NCI-H1417 treated with DMSO at 0.1 percent for 48 hours (cell line): ENCODE measurements at places on chromosomes 2 and 18.

GRCh38 chr18:36629138-36629530 lies 199.7 kb downstream of the TPGS2 start:
- DNase-seq = no peak

GRCh38 chr2:42047488-42048298 lies at the start of gene PKDCC:
Gene PKDCC, plus strand, starts transcription at chr2:42048021. Its CDS starts 179 bp downstream, at chr2:42048200.
- no peak for DNase-seq

- DNase-seq = no peak
These were observed 3.5 kb upstream of the ASXL2 start for GRCh38 chr2:25881764-25882163.

GRCh38 chr18:75214332-75214690 lies 3.7 kb downstream of the TSHZ1 start:
- DNase-seq = no peak

GRCh38 chr2:166727095-166727494 lies 161.2 kb upstream of the XIRP2 start:
- DNase-seq = no peak

DNA sequence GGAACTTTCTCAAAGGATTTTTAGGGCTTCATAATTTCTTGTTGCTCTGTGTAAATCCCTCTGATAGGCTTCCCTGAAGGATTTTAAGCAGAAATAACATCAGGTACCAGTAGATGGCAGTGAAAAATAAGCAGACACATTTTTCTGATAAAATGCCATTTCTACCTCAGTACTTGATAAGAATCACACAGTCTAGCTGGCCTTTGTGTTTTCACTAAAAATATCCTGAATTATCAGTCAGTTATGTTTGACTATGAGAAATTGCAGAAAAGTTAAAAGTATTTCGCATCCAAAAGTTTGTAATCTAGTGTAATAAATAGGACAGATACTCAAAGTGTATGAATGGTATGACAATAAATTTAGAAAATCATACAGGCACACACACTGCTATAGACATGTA lies 68.7 kb downstream of the DNAJC10 start:
- DNase-seq = no peak

DNA sequence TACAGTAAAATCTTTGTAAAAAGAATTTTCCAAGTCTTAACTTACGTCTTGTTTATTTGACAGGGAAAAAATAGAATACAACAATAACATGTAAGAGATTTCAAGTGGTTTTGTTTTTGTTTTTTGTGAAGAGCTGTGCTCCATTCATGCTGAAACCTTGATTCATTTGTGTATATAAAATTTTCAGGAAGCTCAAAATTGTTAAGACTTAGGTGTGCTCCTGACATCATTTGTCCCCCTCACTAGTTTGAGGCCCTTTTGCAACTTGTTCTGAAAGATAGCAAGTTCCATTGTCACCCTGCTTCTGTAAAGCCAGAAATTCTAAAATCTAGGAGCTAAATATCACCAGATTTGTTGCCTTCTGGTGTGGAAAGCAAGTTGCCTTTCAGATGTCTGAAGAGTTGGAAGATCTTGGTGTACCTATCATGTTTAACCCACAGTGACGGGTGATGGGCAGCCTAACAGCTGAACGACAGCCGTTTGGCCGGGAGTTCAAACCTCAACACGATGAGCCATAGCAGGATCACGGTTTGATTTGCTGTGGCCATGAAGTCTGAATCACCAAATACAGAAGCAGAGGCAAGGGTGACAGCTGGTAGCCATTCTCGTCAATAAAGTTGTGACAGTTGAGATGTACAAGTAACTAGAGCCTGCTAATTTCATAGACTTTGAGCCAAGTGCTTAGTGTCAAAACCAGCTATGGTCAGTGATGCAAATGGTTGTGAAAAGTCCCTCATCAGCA lies 205.5 kb upstream of the SP5 start:
- DNase-seq = no peak

DNA sequence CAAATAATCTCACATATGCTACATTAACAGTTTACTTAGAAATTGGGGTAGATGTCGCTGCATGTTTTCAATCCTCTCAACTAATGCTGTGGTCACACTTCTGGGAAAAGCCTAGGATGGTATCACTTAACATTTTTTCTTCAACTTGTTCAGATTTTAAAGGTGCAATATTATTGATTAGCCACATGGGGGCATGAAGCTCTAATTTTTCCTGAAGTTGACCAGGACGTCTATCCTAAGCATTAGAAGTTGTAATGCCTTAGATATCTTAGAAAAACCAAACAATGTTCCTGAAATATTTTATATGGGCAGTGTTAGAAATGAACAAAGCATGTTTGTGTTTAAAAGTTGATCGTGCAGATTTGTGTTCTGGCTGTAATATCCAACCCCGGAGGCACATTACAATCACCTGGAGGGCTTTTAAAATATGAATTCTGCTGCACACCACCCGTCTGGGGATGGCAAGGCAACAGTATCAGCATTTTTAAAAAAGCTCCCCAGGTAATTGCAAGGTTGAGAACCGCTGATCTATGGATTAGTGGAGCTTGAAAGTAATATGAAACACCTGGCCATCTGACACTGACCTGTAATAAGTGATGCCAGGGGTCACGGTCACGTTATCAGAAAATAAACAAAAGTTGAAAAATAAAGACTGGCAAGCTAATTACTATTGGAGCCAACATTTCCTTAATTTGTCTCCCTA lies 100.5 kb upstream of the LMAN1 start:
- peak; percentile 97 for DNase-seq

DNA sequence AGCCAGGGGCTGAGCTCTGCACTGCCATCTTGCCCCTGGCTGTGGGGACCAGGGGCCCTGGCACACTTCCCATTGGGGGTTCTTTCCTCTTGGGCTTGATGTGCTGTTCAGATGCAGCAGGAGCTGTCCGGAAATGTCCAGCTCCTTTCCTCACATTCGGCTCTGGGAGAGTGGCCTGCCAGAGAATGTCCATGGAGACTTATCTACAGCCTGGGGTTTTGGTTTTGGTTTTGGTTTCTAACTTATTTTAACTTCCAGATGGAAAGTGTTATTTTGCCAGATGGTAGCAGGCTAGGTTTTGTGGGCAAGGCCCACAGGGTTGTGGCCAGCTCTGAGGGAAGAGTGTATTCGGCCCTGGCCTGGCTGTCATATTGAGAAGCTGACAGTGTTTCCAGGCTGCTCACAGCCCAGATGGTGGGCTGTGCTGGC lies 177.3 kb downstream of the ANKRD30B start:
- DNase-seq = no peak

- no peak for DNase-seq
These were observed 65.6 kb upstream of the CAPN13 start for GRCh38 chr2:30872797-30873196.

DNA sequence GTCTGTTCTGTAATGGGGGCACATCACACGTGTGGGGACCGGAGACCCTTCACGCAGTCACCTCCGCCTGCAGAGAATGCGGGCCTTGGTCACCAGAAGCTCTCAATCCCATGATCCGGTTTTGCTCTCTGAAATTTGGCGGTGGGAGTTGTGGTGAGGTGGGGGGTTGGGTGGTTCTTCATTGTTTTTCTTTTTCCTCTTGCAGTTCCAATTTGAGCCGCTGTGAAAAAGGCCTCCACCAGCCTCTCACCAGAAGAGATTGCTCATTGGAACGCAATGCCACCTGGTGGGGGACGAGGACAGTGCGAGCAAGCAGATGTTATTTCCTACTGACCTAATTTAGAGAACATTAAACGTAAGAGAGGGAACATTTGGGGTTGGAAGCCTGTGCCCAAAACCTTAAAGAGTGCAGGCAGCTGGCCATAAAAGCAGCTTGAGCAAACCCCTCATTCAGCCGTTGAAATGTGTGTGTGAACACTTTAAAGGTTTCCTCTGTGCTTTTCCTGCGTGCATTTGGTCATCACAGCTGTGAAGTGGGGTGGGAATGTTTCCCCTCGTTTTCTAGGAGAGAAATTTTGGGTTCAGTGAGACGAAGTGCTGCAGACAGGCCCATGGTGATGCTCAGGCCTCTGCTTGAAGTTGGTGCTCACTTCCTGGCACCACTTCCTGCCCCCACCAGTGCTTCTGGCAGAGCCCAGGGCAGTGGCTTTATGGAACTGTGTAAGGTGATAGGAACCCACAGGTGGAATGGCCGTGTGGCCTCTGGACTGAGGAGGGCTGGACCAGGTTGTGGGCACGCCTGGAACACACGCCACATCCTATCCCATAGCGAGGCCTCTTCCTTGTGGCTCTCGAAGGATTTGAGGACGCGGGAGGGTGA lies 61.7 kb downstream of the ZCCHC2 start:
- peak; percentile 71 for DNase-seq

GRCh38 chr2:72027426-72028161 lies 120.1 kb downstream of the CYP26B1 start:
- DNase-seq = no peak

DNA sequence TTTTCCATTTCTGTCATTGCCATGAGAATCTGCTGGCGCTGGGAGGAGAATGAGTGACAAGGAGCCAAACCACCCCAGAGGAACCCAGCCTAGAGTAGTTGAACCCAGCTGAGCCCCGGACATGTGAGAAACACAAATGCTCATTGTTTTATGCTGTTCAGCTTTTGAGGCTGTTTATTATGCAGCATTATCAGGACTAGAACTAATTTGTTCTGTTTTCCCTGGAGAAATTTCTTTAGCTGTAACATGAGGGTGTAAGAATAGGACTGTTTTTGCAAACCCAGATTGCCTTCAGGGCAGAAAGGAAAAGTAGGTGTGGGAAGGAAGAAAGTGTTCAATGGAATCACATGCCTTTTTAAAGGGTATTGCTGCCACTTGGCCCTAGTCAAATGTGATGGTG lies 28.5 kb upstream of the DOCK10 start:
- DNase-seq = no peak

- DNase-seq = no peak
These were observed 29.8 kb upstream of the TAF1B start for GRCh38 chr2:9813312-9814128.

DNA sequence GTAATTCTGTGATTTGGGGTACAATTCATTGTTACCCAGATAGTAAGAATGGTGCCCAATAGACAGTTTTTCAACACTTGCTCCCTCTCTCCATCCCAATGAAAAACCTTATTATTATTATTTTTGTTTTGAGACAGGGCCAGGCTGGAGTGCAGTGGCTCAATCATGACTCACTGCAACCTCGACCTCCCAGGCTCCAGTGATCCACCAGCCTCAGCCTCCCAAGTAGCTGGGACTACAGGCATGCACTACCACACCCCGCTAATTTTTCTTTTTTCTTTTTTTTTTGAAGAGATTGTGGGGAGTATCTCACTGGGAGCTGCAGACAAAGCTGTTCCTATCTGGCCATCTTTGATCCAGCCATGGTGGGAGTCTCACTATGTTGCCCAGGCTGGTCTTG lies 7.2 kb downstream of the TGFA start:
- DNase-seq = no peak

- no peak for DNase-seq
These were observed 306.5 kb upstream of the CYP26B1 start for GRCh38 chr2:72454189-72454588.

DNA sequence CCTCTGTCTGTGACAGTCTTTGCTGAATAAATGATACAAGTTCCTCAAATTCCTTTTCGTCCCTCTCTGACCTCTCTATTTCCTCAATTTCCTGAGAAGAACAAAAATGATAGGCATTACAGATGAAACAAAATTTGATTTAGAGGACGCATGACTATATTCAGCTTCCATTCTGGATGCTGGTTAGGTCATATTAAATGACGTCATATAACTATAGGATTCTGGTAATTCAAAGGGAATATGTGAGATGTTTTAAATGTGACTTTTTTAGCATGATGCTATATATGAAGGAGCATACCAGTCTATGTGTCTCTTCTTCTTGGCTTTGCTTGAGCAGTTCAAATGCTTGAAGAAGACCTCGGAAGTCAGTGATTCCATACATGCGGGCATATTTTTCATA lies 102.3 kb downstream of the TTN start:
- DNase-seq = no peak

DNA sequence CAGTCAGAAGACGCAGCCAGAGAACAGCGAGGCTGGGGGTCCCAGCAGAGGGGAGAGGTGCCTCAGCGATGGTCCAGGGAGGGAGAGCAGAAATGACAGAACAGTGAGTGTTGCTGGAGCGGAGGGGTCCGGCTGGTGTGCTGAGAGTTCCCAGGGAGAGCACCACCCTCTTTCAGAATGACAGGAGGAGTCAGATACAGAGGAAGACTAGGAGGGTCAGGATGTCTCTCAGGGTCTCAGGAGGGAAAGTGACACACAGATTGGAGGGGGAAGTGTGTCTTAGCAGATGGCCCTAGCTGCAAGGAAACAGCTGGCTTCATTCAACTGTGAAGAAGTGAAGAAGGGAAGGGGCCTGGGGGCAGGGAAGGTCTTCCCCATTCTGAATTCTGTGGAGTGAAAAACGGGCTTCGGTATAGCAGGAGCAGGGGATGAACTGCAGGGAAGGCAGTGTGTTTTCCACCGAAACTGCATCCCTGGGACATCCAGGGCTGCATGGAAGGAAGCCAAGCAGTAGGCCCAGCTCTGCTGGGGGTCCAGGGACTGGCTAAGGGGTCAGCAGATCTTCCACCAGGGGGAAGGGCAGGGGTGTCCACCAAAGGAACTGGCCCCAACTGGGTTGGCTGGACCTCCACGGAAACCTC lies 90.0 kb upstream of the OTOS start:
- DNase-seq = no peak

- no peak for DNase-seq
These were observed 16.8 kb downstream of the GPD2 start for GRCh38 chr2:156452971-156453370.

- no peak for DNase-seq
These were observed 177.8 kb downstream of the BCL2 start for GRCh38 chr18:63141778-63142176.

DNA sequence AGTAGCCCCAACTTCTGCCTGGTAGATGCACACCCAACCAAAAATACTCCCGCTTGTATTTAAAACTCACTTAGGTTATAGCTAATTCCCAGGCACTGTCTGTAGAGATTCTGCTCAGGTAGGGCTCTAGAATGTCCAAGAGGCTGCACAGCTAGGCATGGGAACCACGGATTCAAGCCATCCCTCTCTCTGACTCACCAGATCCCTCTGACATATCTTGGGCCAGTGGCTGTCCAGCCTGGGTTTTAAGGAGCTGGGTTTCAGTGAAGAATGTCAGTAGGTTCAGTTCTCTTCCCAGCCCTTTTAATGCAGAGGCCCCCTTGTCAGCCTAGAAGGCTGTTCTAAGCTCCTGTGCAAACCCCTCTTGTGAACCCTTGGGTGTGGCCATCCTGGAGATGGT lies 15.9 kb upstream of the IL1R1 start:
- DNase-seq = no peak

DNA sequence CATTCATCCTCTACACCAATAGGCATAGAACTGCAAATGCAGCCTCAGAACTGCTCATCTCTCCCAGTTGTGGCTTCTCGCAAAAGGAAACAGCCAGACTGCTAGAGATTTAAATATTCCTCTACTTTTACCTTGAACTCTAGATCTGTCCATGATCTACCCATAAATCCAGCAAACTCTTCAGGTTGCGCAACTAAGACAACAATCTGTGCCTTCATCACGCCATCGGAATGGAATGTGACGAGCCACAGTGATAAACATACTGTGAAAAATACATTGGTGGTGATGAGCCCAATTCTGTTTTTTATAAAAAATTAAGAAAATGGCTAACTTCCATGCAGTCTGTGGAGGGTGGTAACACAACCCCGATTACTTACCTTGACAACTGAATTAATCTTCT lies 626.7 kb downstream of the LRRTM4 start:
- DNase-seq = no peak
